Muscle of back (tissue), 13 donors: ENCODE measurements at places on chromosomes 12 and 14. TPM values are rescaled to one million over a fixed set of nuclear protein-coding genes. Genes with fewer than 3 reads are reported as not detected.

GARIN6 gene
- polyA plus RNA-seq: not detected

DNA sequence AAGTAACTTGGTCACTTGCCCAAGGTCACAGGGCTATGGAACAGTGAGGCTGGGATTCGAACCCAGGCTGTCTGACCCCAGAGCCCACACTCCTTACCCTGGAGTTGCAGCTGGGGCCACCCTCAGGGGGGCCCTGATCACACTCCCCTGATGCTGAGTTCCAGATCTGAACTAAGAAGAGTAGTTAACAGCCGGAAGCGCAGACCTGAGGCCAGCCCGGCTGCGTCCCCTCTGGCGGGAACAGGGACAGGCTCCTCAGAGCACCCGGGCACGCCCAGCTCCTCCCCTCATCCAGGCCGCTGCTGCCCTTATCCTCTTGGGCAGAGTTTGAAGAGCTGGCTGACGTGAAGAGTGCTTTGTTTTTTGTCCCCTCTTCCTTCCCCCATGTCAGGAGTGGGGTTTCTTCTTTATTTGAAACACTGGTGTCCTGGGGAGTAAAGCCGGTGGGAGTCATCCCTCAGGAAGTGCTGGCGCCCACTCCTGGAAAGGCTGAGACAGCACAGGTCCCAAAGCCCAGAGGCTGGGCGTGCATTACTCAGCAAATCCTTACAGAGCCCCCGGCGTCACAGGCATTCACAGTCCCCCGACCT lies 8.7 kb downstream of the PHB2 start:
- DNase-seq: peak; percentile 74

DNA sequence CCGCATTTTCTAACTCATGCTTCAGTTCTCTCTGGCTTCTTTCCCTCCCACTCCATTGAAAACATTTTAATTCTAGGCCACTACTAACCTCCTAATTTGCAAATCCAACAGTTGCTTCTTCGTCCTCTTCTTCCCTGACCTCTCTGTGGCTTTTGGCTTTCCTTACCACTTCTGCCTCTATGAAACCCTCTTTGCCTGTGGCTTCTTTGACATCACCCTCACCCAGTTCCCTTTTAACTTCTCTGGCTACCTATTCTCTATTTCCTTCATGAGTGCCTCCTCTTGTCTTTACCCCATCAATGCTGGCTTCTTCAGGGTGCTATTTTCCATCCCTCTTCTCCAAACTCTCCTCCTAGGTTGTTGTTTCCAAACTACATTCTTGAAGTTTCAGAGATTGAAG lies 4.4 kb upstream of the HCFC2 start:
- DNase-seq: no peak

APOF gene
- polyA plus RNA-seq: not detected

DNA sequence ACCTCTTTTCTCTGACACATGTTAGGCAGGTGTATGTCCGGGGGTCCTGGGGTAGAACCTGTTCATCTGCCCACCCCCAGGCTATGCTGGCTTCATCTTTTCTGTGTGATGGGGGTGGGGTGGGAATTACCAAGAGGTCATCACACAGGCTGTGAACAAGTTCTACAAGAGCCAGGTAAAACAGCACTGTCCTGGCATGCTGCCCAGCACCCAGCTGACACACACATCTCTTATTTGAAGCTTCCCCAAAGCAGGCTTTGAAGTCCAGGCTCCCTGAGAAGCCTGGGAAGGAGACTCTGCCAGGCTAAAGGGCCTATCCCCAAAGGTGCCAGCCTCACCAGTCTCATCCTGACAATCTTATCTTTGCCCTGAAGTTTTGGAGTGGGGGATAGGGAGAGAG lies 141.1 kb downstream of the ALG10 start:
- DNase-seq: no peak

GRCh38 chr14:49962621-49963020 lies 69.7 kb downstream of the ARF6 start:
- no peak for DNase-seq

- no peak for DNase-seq
Measured at GRCh38 chr14:59221568-59221967, 33.1 kb downstream of the DAAM1 start.

KRT7 gene
- polyA plus RNA-seq: not detected

GRCh38 chr12:3704512-3705353 lies 48.2 kb downstream of the CRACR2A start:
- peak; percentile 71 for DNase-seq

DNA sequence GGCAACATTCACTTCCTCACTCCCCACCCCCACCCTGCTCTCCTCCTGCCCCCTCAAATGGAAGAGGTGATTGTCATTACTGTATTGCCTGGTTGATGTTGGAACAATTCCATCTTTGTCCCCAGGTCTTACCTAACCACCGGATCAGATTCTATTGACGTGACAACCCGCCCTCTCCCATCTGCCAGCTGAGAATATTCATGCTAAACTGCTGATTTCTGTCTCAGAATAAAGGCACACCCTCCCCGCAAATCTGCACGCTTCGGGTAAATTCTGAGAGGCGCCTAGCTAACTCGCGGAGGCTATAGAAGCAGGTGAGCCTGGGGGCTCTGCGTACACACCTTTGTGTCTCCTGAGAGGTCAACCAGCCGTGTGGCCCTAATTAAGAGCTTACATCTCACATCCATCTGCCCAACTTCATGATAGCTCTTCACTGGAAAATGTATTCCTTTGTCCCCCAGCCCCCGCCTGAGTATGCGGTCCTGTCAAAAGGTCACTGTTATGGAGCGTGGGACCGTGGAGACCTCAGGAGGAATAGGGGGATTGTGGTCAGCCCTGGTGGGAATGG lies 1054.3 kb downstream of the VRK1 start:
- DNase-seq: no peak

DNA sequence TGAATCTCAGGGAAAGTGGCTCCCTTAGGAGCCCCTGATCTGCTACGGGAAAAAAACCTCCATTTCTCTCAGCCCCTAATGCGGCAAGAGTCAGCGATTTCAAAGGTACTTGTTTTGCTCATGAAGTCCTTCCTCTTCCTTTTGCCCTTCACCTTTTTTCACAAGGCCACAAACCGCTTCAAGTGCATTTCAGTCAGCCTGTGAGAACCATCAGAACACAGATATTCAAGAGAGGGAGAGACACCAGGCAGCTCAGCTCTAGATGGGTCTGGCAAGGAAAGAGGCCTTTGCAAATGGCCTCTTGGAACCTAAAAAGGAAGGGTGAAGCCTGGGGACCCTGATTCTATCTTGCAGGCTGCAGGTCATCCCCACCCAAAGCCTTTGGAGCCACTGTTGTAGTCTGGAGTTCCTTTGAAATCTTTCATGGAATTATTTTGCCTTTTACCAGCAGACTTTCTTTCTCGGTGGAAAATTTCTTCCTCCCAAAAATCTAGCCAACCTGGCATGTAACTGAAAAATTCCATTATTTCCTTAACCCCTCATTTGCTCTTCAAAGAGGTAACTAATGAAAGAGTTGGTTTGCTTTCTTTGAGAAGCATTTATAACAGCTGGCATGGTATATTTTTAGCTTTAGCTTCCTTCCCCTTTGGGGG lies 145.0 kb downstream of the SAMD4A start:
- no peak for DNase-seq

DNA sequence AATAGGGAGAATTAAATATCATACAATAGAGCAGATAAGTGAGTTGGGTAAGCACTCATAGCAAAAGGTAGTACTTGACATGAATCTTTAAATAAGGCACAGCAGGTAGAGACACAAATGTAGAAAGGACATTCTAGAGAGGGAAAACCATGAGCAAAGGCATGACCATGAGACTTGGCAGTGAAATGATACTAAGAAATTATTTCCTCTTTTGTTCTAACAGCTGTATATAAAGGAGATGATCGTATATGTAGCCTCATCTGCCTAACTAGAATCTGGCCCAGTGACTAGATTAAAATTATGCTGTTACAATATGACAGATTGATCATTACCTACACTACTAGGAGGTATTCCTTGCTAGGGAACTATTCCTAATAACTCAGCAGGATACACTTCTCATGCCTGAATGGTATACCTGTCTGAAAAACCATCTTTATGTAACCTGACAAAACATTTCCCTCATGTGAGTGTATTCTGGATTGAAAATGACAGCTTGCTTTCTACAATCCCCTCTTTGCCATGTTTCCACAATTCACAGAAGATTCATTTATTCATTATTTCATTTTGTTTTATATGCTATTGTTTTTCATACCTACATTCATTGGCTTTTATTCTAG lies 725.7 kb downstream of the C12orf50 start:
- no peak for DNase-seq

CCDC197 gene
- not detected for polyA plus RNA-seq

DNA sequence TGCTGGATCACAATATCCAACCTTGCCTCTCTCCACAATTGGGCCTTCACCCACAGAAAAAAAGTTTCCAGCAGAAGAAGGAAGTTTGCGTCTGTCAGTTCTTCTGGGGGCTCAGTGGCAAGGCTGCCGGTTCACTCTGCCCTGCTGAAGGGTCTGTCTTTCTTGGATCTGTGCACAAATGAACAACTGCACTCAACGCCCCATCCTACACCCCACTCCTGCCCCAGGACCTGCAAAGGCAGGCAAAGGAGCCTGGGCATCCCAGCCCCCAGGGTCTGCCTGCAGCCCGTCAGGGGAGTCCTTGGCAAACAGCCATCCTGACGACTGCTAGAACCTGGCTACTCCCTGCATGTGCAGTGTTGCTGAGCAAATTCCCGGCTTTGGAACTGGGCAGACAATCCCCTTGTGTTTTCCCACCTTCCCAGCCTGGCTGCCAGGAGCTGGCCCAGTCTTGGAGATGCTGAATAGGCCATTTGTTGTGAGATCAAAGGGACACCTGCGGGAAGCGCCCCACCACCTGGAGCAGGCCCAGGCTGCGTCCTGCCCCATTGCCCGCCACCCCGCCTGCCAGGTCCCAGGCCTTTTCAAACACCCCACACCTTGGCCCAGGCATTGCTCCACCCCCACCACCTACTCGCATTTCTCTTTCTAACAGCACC lies 311.9 kb downstream of the BCL11B start:
- DNase-seq: no peak

GRCh38 chr12:55227643-55228042 lies 6.8 kb downstream of the OR10A7 start:
- no peak for DNase-seq

- DNase-seq: no peak
Measured at GRCh38 chr12:7210642-7211151, 21.2 kb downstream of the PEX5 start.

- DNase-seq: no peak
Measured at GRCh38 chr14:30808576-30808975, 65.8 kb upstream of the COCH start.

GRCh38 chr12:28780096-28780495 lies 369.0 kb upstream of the FAR2 start:
- DNase-seq: no peak

DNA sequence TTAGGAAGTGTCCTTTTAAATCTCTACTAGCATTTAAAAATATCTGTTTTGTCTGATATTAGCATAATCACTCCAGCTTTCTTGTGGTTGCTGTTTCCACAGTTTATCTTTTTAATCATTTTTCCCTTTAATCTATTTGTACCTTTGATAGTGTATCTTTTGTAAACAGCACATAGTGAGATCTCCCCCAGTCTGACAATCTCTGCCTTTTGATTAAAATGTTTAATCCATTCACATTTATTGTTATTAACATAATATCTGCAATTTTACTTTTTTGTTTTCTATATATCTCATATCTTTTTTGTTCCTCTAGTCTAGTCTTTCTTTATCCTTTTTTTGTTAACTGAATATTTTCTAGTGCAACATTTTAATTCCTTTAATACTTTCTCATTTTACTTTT lies 104.2 kb downstream of the RPS6KA5 start:
- DNase-seq: no peak

BHLHE41 gene
- polyA plus RNA-seq: 6.3 TPM

EMP1 gene
- polyA plus RNA-seq: 185 TPM

STAC3 gene
- polyA plus RNA-seq: 328 TPM

DNA sequence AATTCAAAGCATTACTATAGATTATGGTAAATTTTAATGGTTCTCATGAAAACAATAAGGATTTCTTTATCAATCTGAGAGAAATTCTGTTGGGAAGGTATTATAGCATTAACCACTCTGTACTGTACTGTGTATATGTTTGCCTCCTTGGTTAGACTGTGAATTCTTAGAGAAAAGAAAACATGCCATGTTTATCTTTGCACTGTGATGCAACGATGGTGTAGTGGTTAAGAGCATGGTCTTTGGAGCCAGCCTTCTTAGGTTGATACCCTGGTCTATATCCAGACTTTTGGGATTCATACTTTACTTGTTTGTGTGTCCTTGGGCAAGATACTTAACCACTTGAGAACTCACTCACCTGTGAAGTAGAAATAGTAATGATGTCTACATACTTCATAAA lies 32.2 kb upstream of the NUBPL start:
- DNase-seq: no peak

NINJ2 gene
- 7.0 TPM for polyA plus RNA-seq

- DNase-seq: no peak
Measured at GRCh38 chr14:40133463-40133862, 701.2 kb upstream of the FBXO33 start.

- DNase-seq: no peak
Measured at GRCh38 chr12:112408621-112409020, 784 bp downstream of the RPL6 start.

- DNase-seq: no peak
Measured at GRCh38 chr14:52790011-52790755, 1.2 kb downstream of the GNPNAT1 start.

MYO1H gene
- 0.48 TPM for polyA plus RNA-seq
